Femur (tissue), 1 donor: ENCODE measurements at places on chromosomes 12 and 14.

DNA sequence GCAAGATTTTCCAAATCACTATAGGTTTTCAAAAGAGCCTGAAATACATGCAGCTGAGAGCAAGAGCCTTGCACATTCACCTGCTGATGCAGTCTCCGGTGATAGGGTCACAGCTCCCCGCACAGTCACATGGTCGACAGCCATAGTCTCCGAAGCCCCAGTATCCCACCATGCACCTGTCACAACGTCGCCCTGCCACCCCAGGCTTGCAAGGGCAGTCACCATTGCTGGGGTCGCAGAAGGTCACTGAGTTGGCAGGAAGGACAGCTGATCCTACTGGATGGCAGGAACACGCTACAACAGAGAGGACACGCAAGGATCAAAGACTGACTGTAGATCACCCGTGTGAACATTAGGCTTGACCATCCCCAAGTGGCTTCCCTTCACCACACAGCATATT, 107.1 kb downstream of the NTN4 start:
- DNase-seq = no peak

DNA sequence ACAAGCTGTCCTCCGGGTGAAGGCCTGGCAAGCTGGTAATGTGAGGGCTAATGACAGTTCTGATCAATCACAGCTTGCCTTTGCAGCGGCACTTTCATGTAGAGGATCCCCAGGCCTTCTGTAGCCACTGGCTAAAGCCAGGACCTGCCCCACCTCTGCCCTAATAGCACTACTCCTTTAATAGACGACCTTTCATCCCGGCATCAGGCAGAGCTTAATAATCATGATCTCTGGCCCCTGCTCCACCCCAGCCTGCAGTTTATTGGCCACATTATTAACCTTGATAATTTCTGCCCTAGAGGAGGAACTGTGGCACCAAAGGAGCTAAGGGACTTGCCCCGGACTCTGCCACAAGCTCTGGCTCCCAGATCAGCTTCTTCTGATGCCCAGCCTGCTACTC, 142.3 kb upstream of the TBX3 start:
- no peak for DNase-seq

GRCh38 chr12:19412844-19413243, 26.4 kb upstream of the AEBP2 start:
- DNase-seq = peak; percentile 59

DNA sequence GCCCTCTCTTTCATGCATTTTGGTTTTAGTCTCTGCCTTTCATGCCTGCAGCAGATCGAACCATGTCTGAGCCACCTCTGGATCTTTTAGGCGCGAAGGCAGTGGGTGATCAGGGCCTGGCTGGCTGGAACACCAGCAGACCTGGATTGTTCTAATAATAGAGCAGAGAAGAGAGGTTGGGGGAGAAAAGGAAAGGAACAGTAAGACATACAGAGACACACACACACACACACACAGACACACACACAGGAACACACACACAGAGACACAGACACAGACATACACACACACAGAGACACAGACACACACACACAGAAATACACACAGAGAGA, 38.2 kb downstream of the SERPINA3 start:
- no peak for DNase-seq

DNA sequence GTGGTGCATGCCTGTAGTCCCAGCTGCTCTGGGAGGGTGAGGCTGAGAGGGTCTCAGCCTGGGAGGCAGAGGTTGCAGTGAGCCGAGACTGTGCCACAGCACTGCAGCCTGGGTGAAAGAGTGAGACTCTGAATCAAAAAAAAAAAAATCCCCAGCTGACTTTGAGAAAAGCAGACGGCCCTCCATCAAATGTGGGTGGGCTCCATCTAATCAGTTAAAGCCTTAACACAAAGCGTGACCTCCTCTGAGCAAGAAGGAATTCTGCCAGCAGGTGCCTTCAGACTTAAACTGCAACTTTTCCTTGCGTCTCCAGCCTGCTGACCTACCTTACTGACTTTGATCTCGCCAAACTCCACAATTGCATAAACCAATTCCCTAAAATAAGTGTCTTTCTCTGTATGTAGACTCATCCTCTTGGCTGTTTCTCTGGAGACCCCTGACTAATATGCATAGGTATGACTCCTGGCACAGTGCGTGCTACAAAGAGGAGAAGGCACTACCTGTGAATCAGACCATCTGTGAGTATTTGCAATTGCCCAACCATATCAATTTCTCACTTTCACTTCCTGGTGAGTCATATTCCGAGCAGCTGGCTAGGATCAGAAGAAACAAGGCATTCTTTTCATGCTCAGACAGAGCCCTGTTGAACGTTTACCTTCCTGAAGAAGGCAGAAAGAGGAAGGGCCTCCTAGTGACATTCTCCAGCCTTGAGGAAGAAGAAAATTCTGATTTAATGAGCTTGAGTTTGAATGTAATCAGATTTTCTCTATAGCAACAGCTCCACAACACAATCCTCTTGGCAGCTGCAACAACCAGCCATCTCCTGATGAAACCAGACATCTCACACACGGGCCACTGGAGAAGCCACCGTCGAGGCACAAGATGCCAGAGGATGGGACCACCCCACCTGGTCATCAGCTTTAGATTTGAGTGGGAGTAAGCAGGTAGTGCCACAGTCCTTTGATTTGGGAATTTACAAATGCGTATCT, 54.3 kb downstream of the CLMN start:
- no peak for DNase-seq

- no peak for DNase-seq
Measured at GRCh38 chr12:45665941-45666340, 63.6 kb upstream of the ARID2 start.

GRCh38 chr12:105378911-105379310, 48.4 kb downstream of the C12orf75 start:
- DNase-seq = no peak

- DNase-seq = no peak
Measured at GRCh38 chr14:54381821-54382220, 15.0 kb upstream of the CDKN3 start.

DNA sequence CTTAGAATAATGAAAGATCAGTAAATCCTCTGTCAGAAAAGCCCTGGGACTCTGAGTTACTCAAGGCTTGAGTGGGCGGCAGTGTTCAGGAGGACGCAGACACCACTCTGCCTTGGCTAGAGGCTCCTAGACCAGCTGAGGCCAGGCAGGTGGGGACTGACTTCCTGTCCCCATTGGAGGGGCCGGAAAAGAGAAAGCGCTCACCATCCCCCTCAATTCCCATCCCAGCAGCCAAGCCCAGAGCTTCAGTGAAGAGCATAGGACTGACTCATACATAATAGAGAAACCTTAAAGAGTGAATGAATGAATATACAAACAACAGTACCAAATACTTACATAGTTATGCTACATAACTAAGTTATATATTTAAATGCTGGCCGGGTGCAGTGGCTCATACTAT, 62.0 kb downstream of the PLEKHG7 start:
- peak; percentile 65 for DNase-seq

- no peak for DNase-seq
Measured at GRCh38 chr12:132551641-132552031, 58.7 kb downstream of the LRCOL1 start.

DNA sequence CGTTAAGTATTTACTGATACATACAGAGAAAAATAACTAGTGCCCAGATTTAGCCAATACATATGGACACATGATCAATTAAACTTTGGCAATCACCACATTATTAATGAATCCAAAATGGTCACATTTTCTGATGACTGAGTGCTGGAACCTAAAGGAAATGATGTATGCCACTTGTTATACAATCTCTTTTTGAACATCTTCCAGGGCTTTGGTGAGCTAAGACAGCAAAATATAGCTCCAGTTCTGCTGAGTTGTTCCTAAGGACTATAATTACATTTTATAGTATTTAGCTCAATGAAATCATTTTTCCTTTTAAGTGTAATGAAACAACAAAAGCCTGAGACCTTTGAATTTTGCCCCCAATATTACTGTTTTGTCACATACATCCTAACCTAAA, 329.1 kb upstream of the ATP2B1 start:
- DNase-seq = no peak

- no peak for DNase-seq
Measured at GRCh38 chr14:41749429-41749828, 142.8 kb downstream of the LRFN5 start.

- no peak for DNase-seq
Measured at GRCh38 chr14:74350211-74350927, 2.1 kb downstream of the VRTN start.

- DNase-seq = no peak
Measured at GRCh38 chr14:88825503-88825902, 1.1 kb downstream of the TTC8 start.

DNA sequence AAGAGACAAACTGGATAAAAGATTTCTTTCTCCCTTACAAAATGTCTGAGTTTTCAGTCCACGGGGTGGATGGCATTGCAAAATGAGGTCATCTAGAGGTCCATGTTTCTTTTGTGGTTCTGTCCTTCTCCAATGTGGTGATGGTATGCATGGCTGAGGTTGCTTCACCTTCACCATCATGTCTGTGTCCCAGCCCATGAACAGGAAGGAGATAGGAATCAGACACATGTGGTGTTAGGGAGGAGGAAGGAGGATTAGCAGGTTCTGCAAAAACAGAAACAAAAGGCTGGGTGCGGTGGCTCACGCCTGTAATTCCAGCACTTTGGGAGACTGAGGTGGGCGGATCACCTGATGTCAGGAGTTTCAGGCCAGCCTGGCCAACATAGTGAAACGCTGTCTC, 11.0 kb upstream of the AEBP2 start:
- no peak for DNase-seq

DNA sequence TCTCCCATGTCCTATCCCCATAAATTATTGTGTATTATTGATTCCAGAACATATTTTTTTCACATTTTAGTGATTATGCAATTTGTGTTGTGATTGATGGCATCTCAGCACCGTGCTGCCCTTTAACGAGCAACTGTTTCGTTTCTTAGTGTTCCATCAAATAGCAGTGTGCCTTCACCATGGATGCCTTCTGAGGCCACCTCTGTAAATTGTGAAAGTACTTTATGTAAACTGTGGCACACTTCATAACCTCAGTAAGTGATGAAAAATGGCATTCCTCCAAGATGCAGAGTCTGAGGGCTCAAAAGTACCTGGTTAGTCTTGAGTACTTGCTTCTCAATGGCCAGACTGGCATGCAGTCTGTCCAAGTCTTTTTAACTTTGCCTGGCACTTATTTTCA, 8.2 kb downstream of the CHST11 start:
- DNase-seq = no peak

GRCh38 chr14:41873686-41874317, 267.1 kb downstream of the LRFN5 start:
- DNase-seq = no peak

- no peak for DNase-seq
Measured at GRCh38 chr12:6394398-6394797, 10.4 kb downstream of the LTBR start.

- DNase-seq = no peak
Measured at GRCh38 chr12:24233519-24234246, 284.2 kb upstream of the SOX5 start.

- no peak for DNase-seq
Measured at GRCh38 chr12:107310621-107311020, 217.3 kb upstream of the CRY1 start.

DNA sequence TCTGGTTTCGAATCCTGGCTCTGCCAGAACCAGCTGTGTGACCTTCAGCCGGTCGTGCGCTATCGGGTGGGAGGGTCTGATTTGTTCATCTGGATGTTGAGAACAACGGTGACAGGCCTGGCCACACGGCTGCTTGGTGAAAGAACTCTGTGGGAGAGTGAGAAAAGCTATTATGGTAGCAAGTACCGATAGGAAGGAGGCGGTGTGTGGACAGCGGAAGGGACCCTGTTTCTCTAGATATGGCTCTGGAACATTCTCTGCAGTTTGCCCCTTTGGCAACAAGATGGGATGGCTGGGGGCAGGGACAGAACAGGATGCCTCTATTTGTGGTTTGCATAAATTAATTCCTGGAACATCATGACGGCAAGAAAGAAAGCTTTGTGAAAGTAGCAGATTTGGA, 347.3 kb downstream of the AACS start:
- no peak for DNase-seq

GRCh38 chr14:74207943-74208342, 31.3 kb upstream of the VSX2 start:
- no peak for DNase-seq

GRCh38 chr12:93090731-93091172, 161.7 kb upstream of the EEA1 start:
- no peak for DNase-seq

DNA sequence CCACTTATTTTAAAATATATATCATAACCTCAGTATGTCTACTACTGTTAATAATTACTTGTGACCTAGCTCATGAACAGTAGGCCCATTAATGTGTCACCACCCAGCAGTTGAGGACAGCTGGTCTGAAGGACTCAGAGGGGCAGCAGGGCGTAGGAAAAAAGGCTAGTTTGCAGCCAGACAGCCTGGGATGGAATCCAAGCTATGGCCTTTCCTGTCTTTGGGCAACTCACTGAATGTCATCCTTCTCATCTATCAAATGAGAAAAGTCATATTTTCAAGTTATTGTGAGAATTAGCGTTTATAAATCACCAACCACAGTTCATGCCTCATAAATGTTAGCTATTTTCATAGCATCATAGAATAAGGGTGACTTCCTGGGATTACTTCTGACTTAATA, 12.3 kb downstream of the DENND5B start:
- DNase-seq = peak; percentile 66

- DNase-seq = peak; percentile 70
Measured at GRCh38 chr14:61025251-61026223, 44.5 kb downstream of the SLC38A6 start.

- peak; percentile 12 for DNase-seq
Measured at GRCh38 chr14:64715146-64715627, 11.0 kb downstream of the PLEKHG3 start.

DNA sequence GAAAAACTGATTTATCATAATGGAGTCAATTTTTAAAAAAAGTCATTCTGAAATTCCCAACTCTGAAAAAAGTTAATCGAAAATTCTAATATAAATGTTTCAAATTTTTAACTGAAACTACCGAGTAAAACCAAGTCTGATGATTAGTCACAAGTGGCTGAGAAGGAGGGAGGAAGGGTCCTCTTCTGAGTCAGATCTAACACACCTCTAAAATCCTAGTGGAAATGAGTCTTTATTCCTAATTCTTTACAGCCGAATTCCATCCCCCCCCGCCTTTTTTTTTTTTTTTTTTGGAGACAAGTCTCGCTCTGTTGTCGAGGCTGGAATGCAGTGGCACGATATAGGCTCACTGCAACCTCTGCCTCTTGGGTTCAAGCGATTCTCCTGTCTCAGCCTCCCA, 37.9 kb downstream of the RAD9B start:
- DNase-seq = no peak
